Activated CD8-positive, alpha-beta T cell treated with anti-CD3 and anti-CD28 coated beads for 36 hours (primary cell): ENCODE measurements at places on chromosomes 12 and 14. TPM values are rescaled to one million over a fixed set of nuclear protein-coding genes. Genes with fewer than 3 reads are reported as not detected.

The HCAR2 gene
- not detected for total RNA-seq

The ANO2 gene
- not detected for total RNA-seq

The TAS2R8 gene
- not detected for total RNA-seq

The CYP46A1 gene
- total RNA-seq = 0.20 TPM

The SLCO1B1 gene
- total RNA-seq = not detected

The GRIN2B gene
- total RNA-seq = not detected

The CLEC6A gene
- not detected for total RNA-seq

The ASPG gene
- not detected for total RNA-seq

The P2RX2 gene
- total RNA-seq = not detected

The TMEM116 gene
- 16.3 TPM for total RNA-seq

The BCAT1 gene
- 53.3 TPM for total RNA-seq

The NEUROD4 gene
- total RNA-seq = not detected

The BTBD6 gene
- total RNA-seq = 26.7 TPM

The KRT86 gene
- total RNA-seq = not detected

The TMEM30B gene
- 1.8 TPM for total RNA-seq

The PIK3C2G gene
- not detected for total RNA-seq

The HOXC4 gene
- total RNA-seq = 1.2 TPM

The LGR5 gene
- not detected for total RNA-seq

The SLC10A1 gene
- total RNA-seq = not detected

The KLRC4 gene
- 2.9 TPM for total RNA-seq

The KLRK1 gene
- 111 TPM for total RNA-seq

The NANOG gene
- not detected for total RNA-seq

The FGF23 gene
- not detected for total RNA-seq

The RAPGEF3 gene
- 0.58 TPM for total RNA-seq

The EGLN3 gene
- total RNA-seq = 4.2 TPM

The ATF1 gene
- total RNA-seq = 49.8 TPM
